CD4-positive, alpha-beta T cell treated with Interleukin-6 at 100 ng/mL for 8 hours (primary cell): ENCODE measurements at places on chromosomes 4 and X.

DNA sequence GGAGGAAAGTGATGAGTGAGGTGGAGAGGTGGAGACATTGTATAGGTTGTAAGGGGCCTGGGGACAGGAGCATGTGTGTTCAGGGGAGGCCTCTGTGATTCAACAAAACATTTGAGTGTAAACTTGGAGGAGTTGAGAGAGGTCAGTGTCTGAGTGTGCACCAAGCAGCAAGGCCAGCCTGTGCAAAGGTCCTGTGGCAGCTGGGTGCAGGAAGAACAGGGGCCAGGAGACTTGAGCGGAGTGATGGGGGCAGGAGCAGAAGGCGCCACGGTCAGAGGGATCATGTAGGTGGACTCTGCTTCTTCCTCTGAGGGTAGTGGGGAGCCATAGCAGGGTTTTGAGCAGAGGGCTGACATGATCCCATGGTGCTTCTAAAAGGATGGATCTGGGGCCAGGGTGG lies 9.6 kb upstream of the PSAPL1 start:
- DNase-seq, result no peak

DNA sequence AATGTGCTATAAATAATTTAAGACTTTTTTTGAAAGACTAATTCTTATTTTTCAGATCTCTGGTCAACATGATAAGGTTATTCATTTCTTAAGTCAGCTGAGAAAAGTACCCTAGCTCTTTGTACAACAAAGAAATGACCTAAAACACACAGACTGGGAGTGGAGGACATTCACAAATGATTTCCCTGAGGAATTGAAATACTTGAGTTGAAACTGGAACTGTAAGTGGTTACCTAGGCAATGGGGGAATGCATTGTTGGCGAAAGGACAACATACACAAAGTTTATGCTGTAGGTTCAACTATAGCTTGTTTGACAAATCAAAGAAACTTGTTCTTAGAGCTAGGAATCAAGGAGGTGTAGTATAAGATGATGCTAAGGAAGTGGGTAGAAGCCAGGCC lies 915.5 kb downstream of the FAT4 start:
- no peak for DNase-seq

DNA sequence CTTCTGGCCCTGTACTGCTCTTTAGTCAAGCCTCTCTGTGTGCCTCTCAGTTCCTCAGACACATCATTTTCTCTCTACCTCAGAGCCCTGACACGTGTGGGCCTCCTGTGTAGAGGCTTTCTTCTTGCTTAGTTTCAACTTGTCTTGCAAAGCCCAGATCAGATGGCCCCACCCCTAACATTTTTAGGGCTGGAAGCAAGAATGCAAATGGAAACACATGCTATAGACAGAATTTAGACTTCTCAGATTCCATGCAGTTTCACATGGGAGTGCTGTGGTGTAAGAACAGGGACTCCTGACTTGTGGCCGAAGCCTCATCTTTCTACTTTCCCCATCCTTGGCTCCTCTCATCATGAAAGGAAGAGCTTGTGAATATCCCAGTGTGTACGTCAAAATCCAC lies 350.7 kb downstream of the DCHS2 start:
- DNase-seq, result no peak

GRCh38 chr4:83771113-83771705 lies 235.3 kb downstream of the GPAT3 start:
- no peak for DNase-seq

GRCh38 chr4:27703771-27704170 lies 843.1 kb downstream of the STIM2 start:
- DNase-seq, result no peak
